ENCODE measurements at places on chromosomes 5 and 9. TPM values are rescaled to one million over a fixed set of nuclear protein-coding genes. Genes with fewer than 3 reads are reported as not detected.

DNA sequence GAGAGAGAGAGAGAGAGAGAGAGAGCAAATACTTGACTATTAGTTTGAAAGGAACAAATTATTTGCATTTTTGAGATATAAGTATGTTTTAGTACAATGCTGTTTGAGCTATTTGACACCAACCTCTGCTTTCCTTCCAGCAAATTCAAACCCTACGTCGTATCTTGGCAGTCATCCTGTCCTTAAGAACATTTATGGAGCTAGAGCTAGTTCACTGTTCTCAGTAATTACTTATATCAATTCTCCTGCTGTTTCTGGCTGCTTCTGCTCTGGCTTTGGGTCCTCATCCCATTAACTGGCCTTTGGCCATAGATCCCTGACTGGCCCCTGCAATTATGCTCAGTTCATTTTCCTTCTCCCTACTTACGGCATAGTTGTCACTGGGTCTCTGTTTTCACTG lies 19.9 kb upstream of the ERAP2 start:
- H3K27ac ChIP-seq, result no peak overlapping the region
- H3K36me3 ChIP-seq, result no peaks in the 10 kb centered on the region
- H3K4me3 ChIP-seq, result no peak overlapping the region
- no peaks in the 10 kb centered on the region for H3K27me3 ChIP-seq
- no peak for DNase-seq

Gene IL3
- total RNA-seq, result not detected

Gene CER1
- not detected for total RNA-seq

Gene UBTD2
- 92.9 TPM for total RNA-seq

Gene GPRIN1
- total RNA-seq, result 0.67 TPM

GRCh38 chr5:119876522-119876921 lies 247.2 kb downstream of the FAM170A start:
- no peaks in the 10 kb centered on the region for H3K4me1 ChIP-seq
- H3K36me3 ChIP-seq, result no peaks in the 10 kb centered on the region
- no peaks in the 10 kb centered on the region for H3K27me3 ChIP-seq
- no peak for DNase-seq

DNA sequence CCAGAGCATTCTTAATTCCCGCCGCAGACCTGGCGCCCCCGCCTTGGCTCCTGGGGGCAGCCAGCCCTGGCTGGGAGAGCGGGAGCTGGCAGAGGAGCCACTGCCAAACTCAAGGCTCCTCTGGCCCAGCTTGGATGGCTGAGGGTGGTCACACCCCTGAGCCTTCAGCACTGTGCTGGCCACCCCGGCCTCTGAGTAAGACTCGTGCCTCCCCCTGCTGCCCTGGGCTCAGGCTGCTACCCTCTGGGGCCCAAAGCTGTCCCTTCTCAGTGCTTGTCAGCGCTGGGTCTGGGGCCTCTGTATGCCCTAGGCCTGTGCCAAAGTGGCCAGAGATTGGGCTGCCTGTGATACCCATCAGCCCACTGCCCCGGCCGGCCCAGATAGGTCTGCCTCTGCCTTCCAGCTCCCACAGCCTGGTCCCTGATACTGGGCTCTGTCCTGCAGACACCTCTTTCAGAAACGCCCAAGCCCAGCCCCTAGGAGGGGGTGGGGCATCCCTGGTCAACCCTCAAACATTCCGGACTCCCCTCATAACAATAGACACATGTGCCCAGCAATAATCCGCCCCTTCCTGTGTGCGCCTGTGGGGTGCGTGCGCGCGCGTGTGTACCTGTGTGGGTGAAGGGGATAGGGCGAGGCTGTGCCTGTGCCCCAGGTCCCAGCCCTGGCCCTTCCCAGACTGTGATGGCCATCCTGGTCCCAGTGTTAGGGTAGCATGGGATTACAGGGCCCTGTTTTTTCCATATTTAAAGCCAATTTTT lies 4.4 kb upstream of the PRR7 start:
- DNase-seq, result no peak
- no peaks in the 10 kb centered on the region for H3K36me3 ChIP-seq
- no peak overlapping the region for H3K4me3 ChIP-seq
- no peak overlapping the region for H3K27ac ChIP-seq

Gene IRX1
- 7.6 TPM for total RNA-seq

DNA sequence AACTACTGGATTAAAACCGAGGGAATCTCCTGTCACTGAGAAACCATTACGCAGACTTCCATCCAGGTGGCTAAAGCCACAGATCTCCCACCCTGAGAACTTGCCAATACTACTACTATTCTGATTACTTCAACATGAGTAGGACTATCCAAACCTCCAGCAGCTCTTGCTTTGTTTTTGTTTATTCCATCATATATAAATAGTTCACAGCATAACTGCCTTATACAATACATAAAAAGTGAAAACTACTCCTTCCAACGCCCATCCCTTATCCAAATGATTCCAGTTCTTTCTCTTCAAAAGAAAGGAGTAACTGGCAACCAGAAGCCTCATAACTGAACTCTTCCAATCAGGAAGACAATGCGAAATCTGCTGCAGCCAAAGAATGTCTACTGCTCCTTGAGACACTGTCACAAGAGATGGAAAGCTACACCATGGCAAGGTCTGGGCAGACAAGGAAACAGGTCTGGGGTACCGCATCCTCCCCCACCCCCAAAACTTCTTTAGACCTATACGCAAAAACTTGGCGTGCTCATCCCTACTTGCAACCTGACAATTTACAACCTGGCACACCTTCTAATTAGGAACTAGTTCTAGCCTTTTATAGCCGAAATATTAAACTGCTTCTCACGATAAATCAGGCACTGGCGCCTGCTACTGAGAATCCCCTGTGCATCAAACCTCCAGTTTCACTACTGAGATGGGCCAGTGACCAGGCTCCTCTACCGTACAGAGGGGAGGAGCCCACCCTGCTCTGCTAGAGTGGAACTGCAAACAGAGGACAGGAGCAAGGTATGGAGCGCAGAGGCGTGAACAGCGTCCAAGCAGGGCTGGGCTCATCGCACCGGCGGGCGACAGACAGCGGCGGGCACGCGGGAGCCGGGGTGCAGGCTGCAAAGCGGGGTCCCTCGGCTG lies 986 bp downstream of the PLPP1 start:
- peak; percentile 84 for DNase-seq
- no peaks in the 10 kb centered on the region for H3K36me3 ChIP-seq
- no peaks in the 10 kb centered on the region for H3K27me3 ChIP-seq
- peaks cover 14% of the 10 kb centered on the region for H3K4me1 ChIP-seq

- no peak overlapping the region for H3K27ac ChIP-seq
- H3K36me3 ChIP-seq, result no peaks in the 10 kb centered on the region
- no peak overlapping the region for H3K4me3 ChIP-seq
Measured at GRCh38 chr5:130323804-130324454, 419.7 kb downstream of the CHSY3 start.

- peaks cover 15% of the 10 kb centered on the region for H3K4me1 ChIP-seq
- H3K27me3 ChIP-seq, result peaks cover 51% of the 10 kb centered on the region
- H3K36me3 ChIP-seq, result no peaks in the 10 kb centered on the region
Measured at GRCh38 chr9:68418259-68418845, 61.9 kb downstream of the PGM5 start.

Gene TMEM252
- not detected for total RNA-seq

- no peak for DNase-seq
- H3K36me3 ChIP-seq, result no peaks in the 10 kb centered on the region
- no peak overlapping the region for H3K4me3 ChIP-seq
- no peak overlapping the region for H3K27ac ChIP-seq
- peaks cover 31% of the 10 kb centered on the region for H3K27me3 ChIP-seq
- H3K4me1 ChIP-seq, result no peaks in the 10 kb centered on the region
Measured at GRCh38 chr9:135082536-135082935, 4.9 kb upstream of the OLFM1 start.

GRCh38 chr5:28850320-28850921 lies 1812.0 kb upstream of the CDH9 start:
- H3K27me3 ChIP-seq, result no peaks in the 10 kb centered on the region
- no peaks in the 10 kb centered on the region for H3K36me3 ChIP-seq
- H3K4me3 ChIP-seq, result no peak overlapping the region
- DNase-seq, result no peak

GRCh38 chr9:79661886-79662536 lies 90.2 kb downstream of the TLE4 start:
- peaks cover 5% of the 10 kb centered on the region for H3K36me3 ChIP-seq
- peaks cover 92% of the 10 kb centered on the region for H3K4me1 ChIP-seq
- H3K27me3 ChIP-seq, result no peaks in the 10 kb centered on the region
- H3K27ac ChIP-seq, result peak overlapping the region; percentile 97
- DNase-seq, result peak; percentile 43

GRCh38 chr9:95952471-95952870 lies 77.0 kb downstream of the ERCC6L2 start:
- H3K4me3 ChIP-seq, result no peak overlapping the region
- DNase-seq, result no peak
- H3K36me3 ChIP-seq, result peaks cover 34% of the 10 kb centered on the region
- H3K27me3 ChIP-seq, result no peaks in the 10 kb centered on the region
- no peak overlapping the region for H3K27ac ChIP-seq

GRCh38 chr5:62212648-62213047 lies 93.4 kb upstream of the KIF2A start:
- no peaks in the 10 kb centered on the region for H3K27me3 ChIP-seq
- no peak overlapping the region for H3K27ac ChIP-seq
- H3K36me3 ChIP-seq, result no peaks in the 10 kb centered on the region
- no peak overlapping the region for H3K4me3 ChIP-seq
- no peak for DNase-seq
- H3K4me1 ChIP-seq, result peaks cover 7% of the 10 kb centered on the region

GRCh38 chr5:116468583-116468982 lies 106.0 kb downstream of the SEMA6A start:
- H3K27me3 ChIP-seq, result no peaks in the 10 kb centered on the region
- H3K27ac ChIP-seq, result no peak overlapping the region
- no peak for DNase-seq
- H3K4me1 ChIP-seq, result peaks cover 7% of the 10 kb centered on the region
- peaks cover 4% of the 10 kb centered on the region for H3K36me3 ChIP-seq
- H3K4me3 ChIP-seq, result no peak overlapping the region

Gene CCIN
- not detected for total RNA-seq

GRCh38 chr5:43425983-43426382 lies 13.8 kb upstream of the CCL28 start:
- no peak for DNase-seq
- no peaks in the 10 kb centered on the region for H3K27me3 ChIP-seq

Gene TERT
- total RNA-seq, result 2.4 TPM

DNA sequence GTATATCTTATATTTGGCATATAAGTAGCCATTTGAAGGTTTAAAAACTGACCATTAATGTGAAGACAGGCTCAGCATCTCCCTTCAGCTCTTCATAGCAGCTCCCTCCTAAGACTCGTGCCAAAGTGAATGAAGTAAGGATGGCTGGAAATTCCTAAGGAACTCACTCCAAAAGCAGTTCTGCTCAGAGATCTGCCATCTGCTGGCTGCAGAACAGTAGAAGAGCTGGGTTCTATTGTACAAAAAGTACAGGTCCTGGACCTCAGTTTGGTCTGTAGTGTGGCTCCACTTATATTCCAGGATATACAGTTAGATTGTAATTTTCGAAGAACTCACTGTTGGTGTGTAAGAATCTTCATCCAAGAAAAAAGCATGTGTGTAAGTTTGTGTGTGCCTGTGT lies 104.9 kb upstream of the RUSC2 start:
- peaks cover 5% of the 10 kb centered on the region for H3K4me1 ChIP-seq
- DNase-seq, result peak; percentile 38
- H3K27me3 ChIP-seq, result no peaks in the 10 kb centered on the region
- no peak overlapping the region for H3K4me3 ChIP-seq
- no peak overlapping the region for H3K27ac ChIP-seq
- no peaks in the 10 kb centered on the region for H3K36me3 ChIP-seq

DNA sequence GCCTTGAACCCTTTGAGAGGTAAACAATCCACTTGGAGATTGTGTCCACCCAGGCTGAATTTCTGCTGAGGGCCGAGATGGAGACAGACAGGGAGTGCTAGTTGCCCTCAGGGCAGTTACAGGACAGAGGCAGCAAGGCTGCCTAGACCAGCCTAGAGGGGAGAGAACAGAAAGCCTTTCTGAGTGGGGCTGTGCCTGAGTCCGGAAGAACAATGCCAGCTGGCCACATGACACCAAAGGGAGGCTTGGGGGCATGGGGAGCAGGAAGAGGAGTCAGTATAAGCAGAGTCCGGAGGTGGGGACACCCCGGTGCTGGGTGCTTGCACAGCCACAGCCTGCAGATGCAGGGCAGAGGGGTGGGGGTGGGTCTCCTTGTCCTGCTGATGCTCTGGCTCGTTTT lies 145.7 kb downstream of the CFAP90 start:
- peaks cover 5% of the 10 kb centered on the region for H3K4me1 ChIP-seq
- H3K27ac ChIP-seq, result no peak overlapping the region
- peak; percentile 26 for DNase-seq
- no peaks in the 10 kb centered on the region for H3K27me3 ChIP-seq
- H3K4me3 ChIP-seq, result no peak overlapping the region

Gene HMMR
- 144 TPM for total RNA-seq

GRCh38 chr9:105295986-105296385 lies 51.5 kb downstream of the SLC44A1 start:
- no peaks in the 10 kb centered on the region for H3K36me3 ChIP-seq
- H3K4me1 ChIP-seq, result peaks cover 60% of the 10 kb centered on the region
- H3K27me3 ChIP-seq, result no peaks in the 10 kb centered on the region
- DNase-seq, result peak; percentile 45

- H3K36me3 ChIP-seq, result no peaks in the 10 kb centered on the region
- no peak for DNase-seq
- no peaks in the 10 kb centered on the region for H3K4me1 ChIP-seq
Measured at GRCh38 chr9:122032346-122032745, 60.8 kb downstream of the TTLL11 start.

Gene SUSD1
- 7.9 TPM for total RNA-seq

DNA sequence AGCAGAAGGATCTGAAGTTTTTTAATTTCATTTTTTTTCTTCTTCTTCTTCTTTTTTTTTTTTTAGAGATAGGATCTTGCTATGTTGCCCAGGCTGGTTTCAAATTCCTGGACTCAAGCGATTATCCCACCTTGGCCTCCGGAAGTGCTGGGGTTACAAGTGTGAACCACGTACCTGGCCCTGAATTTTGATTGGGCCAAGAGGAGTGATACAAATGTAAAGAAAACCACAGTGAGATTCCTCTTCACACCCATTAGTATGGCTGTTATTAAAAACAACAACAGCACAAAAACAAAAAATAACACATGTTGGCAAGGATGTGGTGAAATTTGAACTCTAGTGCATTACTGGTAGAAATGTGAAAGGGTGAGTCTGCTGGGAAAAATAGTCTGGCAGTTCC lies 79.1 kb downstream of the KLF4 start:
- H3K27ac ChIP-seq, result no peak overlapping the region
- no peak overlapping the region for H3K4me3 ChIP-seq

- H3K27ac ChIP-seq, result no peak overlapping the region
- peaks cover 6% of the 10 kb centered on the region for H3K4me1 ChIP-seq
- DNase-seq, result peak; percentile 51
- H3K27me3 ChIP-seq, result peaks cover 11% of the 10 kb centered on the region
- H3K36me3 ChIP-seq, result no peaks in the 10 kb centered on the region
Measured at GRCh38 chr9:33211695-33212393, 28.1 kb upstream of the SPINK4 start.

Gene CDH9
- 2.8 TPM for total RNA-seq

Measured in neural progenitor cell (in vitro differentiated cells).